ENCODE measurements at places on chromosomes 13 and 19. TPM values are rescaled to one million over a fixed set of nuclear protein-coding genes. Genes with fewer than 3 reads are reported as not detected.

DNA sequence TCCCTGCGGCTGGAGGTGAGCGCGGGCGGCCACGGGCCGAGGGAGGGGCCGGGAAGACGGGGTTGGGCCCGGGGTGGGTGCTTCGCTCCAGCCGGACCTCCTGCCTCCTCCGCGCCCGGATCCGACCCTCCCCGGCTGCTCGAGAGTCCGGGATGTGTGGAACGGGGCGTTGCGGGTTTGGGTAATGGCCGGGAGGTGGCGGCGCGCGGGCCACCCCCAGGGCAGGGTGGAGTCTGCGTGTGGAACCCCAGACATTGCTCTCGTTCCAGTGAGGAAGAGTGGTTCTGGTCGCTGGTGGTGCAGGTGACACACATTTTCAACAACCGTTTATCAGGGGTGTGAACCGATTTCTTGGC, 38.8 kb downstream of the ARHGEF7 start:
- DNase-seq: no peak

GRCh38 chr13:41411060-41411459, 46.3 kb upstream of the RGCC start:
- DNase-seq: no peak

- no peak for DNase-seq
These were observed 20.9 kb upstream of the PLAUR start for GRCh38 chr19:43690890-43691289.

MEF2B gene
- 1.4 TPM for total RNA-seq

TMEM255B gene
- total RNA-seq: 9.8 TPM

DNA sequence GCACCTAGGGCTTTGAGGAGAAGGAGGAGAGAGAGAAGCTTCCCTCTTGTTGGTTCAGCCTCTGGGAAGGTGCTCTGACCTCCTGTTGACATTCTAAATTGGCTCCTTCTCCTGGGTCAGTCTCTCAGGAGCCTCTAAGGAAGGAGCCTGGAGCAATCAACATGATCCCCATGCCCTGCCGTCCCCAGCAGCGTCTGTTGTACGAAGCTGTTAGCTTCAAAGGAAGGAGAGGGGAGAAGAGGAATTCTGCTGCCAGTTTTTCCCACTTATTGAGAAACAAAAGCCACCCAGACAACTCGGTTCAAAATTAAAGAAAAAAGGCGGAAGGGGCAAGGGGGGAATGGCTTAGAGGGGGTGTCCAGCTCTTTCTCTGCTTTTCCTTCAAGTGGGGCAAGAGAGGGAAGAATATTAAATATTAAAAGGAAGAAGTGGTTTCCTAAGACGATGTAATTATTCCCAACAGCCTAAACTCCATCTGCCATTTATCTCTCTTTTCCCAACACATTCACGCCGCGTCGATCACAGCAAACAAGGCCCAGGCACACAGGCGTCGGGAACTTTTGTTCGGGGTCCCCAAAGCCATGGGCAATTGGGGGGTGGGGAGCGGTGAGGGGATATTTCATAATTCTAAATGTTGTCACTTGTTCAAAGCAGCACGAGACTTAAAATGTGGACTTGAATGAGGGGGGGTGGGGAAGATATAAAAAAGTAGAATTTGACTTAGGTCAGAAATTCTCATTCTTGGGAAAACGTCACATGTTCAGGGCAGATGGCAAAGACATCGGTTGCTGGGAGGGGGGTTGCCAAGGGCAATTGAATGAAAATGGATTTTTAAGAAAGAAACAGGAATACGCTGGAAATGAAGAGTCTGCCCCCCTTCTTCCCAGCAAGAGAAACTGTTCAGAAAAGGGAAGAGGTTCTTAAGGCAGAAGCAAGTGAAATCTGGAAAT, 116.8 kb upstream of the CACNA1A start:
- no peak for DNase-seq

GRCh38 chr13:31769575-31769974, 30.2 kb downstream of the RXFP2 start:
- DNase-seq: no peak

DNA sequence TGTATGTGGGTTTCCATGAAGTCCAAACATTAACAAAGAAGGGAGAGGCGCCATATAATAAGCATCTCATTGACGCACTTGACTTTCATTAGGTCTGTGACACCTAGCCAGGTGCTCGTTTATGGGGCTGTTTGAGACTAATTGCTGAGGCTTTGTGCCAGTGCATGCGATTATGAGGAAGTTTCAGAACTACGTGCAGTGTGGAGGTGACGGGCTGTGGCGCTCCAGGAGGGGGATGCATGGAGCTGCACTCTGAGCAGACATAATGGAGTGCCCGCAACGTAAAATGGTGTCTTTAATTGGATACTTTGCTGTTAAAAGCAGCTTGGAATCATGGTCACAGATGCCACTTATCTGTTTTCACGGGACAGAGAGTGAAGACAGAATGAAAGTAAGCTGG, 223.2 kb downstream of the FGF9 start:
- DNase-seq: no peak

GRCh38 chr19:58084596-58085347, 13.3 kb downstream of the ZSCAN18 start:
- no peak for DNase-seq

GRCh38 chr19:19260417-19261214, 12.5 kb downstream of the TM6SF2 start:
- DNase-seq: peak; percentile 15

DNA sequence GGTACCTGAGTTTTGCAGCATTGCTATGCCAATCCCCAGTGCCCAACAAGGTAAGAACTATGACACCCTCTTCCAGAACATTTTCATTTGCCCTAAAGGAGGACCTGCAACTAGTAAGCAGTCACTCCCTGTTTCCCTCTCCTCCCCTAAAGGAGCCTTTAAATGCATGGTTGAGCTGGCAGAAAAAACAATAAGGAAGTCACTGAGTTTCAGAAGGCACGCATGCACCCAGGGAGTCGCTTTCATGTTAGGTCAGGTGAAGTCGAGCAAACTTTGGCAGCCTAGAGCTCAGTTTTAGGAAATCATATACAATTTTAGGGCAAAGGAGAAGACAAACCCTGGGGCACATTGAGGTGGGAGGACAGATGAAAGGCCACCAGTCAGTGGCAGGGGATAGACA, 11.8 kb downstream of the NLRP11 start:
- DNase-seq: no peak

GRCh38 chr19:31648347-31648746, 299.1 kb upstream of the TSHZ3 start:
- DNase-seq: no peak

GRCh38 chr13:113272031-113272430, 25.0 kb upstream of the LAMP1 start:
- no peak for DNase-seq

IGFL1 gene
- total RNA-seq: not detected

URAD gene
- total RNA-seq: not detected

ADAMTS10 gene
- 10.0 TPM for total RNA-seq

DEDD2 gene
- 16.7 TPM for total RNA-seq

SLITRK6 gene
- total RNA-seq: 0.60 TPM

GRCh38 chr19:8087876-8088275, 35.3 kb downstream of the CCL25 start:
- DNase-seq: no peak

GRCh38 chr19:17861542-17862402, 2.1 kb downstream of the RPL18A start:
- peak; percentile 21 for DNase-seq

- DNase-seq: no peak
These were observed 764 bp downstream of the ZNF626 start for GRCh38 chr19:20660473-20661140.

- DNase-seq: peak; percentile 42
These were observed 8.1 kb upstream of the FKRP start for GRCh38 chr19:46737761-46738171.

MYO1F gene
- total RNA-seq: 9.3 TPM

GRCh38 chr19:1217366-1217765, 11.8 kb downstream of the STK11 start:
- no peak for DNase-seq

STAP2 gene
- 4.3 TPM for total RNA-seq

GRCh38 chr19:50833117-50833801, at the start of gene KLK15:
Gene KLK15, minus strand, starts transcription at chr19:50833574. Its CDS starts 2,082 bp downstream, at chr19:50831492.
- DNase-seq: no peak

ATP12A gene
- total RNA-seq: not detected

GPATCH1 gene
- total RNA-seq: 6.5 TPM

MBD3L3 gene
- total RNA-seq: not detected

DNA sequence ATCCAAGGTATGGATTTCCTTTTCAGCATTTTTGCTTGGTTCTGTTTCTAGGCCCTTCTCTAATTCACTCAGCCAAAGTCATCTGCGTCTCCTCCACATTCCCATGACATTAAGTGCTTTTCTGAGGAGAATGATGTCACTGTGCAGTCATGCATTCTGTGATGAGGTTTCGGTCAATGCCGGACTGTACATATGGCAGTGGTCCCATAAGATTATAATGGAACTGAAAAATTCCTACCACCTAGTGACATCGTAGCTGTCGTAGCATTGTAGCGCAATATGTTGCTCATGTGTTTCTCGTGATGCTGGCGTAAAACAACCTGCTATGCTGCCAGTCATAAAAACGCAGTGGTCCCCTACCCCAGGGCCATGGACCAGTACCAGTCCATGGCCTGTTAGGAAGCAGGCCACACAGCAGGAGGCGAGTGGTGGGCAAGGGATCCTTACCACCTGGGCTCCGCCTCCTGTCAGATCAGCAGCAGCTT, 63.4 kb upstream of the TNFRSF19 start:
- DNase-seq: no peak

NLRP4 gene
- not detected for total RNA-seq

GRCh38 chr13:113142876-113143275, 15.6 kb upstream of the PROZ start:
- DNase-seq: peak; percentile 30

DNA sequence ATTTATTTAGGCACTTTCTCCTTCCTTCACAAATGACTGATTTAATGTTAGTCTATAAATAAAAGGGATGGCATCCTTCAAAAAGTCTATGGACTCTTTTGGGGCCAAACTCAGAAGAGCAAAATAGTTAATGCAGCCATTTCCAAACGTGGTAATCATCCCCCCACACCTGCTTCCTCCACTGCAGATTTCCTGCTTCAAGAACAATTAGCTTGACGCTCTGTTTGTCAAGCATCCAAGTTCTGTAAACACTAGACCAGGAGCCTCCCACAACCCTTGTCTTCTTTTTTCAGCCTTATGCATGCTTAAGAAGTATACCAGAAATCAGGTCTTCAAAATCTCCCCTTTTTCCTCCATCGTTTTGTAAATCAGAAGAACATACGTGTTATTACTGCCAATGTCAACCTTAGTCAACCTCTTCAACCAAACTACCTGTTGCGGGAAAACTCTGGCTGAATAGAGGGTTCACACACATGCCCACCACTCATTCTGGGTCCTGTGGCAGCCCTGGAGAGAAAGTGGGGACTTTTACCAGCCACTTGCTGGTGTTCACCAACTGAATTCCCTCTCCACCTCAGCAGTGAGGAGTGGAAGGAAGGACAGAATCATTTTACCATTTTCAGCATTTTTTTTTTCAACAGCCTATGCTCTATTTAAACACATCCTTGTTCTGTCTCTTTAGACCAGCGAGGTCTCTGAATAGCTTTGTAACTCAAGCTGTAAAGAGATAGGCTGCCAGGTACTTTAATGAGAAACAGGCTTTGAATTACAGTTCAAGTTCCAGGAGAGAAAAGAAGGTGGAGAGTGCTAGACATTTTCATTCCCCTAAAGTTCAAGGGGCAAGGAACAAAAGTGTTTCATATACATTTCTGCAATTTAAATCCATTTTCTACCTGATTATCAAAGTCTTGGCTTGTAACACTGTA, 39.1 kb downstream of the EFNB2 start:
- DNase-seq: no peak

GRCh38 chr13:89066868-89067466, 1395.8 kb downstream of the SLITRK5 start:
- DNase-seq: no peak

- DNase-seq: no peak
These were observed 3.9 kb downstream of the MBNL2 start for GRCh38 chr13:97226013-97226412.

DNA sequence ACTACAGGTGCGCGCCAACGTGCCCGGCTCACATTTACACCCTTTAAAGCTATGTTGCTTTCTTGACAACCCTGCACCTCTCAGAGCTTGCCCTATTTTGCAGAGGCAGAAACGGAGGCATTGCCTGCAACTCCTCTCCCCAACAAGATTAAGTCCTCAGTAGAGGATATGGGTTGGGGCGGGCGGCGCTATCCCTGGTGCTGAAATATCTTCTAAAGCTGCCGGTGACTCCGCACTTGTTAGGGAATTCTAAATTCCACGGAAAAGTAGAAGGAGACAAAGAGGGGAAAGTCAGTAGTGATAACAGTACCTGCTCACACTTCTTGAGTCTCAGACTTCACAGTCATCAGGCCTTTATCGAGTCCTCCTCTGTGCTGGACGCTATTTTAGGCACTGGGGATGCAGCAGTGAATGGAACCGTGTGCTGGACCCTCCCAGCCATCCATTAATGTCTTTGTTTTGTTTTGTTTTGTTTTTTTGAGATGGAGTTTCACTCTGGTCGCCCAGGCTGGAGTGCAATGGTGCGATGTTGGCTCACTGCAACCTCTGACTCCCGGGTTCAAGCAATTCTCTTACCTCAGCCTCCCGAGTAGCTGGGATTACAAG, 18.0 kb downstream of the SLC5A5 start:
- DNase-seq: no peak

SYNE4 gene
- total RNA-seq: 0.35 TPM

DNA sequence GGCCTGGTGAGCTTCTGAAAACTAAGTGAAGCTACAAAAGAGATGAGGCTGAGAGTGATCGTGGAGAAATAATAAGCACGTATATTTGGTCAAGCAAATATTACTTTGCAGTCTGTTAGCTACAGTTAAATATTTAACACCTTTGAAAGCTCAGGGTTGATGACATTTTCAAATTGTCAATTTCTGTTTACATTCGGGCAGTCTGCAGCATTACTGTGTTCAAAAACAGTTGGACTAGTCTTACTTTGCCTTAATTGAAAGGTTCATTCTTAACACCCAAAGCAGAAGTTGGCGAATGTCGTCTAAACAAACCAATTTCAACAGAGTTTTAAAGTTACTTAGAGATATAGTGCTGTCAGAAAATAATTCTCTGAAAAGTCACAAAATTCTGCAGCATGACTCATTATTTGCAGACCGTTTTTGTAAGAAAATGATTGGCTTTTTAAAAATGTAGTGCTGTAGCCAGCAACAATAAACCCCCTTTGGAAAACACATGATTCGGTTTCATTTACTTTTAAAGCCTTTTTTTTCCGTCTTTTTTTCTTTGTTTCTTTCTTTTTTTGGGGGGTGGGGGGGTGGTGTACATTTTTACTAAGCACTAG, 549.0 kb downstream of the GPC6 start:
- no peak for DNase-seq

DNA sequence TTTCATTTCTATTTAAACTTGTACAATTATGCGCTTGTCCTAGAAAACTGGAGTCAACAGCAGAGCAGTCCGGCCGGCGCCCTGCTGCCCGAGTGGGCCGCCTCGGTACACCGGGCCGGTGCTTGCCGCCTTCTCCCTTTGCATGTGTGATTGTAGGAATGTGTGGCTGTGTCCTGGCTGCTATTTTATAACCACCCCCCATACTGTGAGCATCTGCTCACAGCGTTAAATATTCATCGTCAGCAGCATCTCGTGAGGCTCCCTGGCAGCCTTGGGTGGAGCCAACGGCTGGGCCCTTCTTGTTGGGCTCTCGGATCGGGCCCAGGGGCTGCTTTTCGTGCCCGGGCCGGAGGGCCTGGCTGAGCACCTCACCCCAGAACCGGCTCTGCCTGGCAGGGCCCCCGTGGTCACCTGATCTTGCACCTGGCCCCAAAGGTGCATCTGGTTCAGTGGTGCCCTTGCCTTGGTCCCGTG, 10.6 kb downstream of the PIAS4 start:
- no peak for DNase-seq

All from Right ventricle myocardium inferior (tissue), 1 donor.